8988T (cell line): ENCODE measurements at places on chromosomes 1 and 21.

GRCh38 chr1:97603776-97604175, 317.1 kb downstream of the DPYD start:
- no peak for DNase-seq

DNA sequence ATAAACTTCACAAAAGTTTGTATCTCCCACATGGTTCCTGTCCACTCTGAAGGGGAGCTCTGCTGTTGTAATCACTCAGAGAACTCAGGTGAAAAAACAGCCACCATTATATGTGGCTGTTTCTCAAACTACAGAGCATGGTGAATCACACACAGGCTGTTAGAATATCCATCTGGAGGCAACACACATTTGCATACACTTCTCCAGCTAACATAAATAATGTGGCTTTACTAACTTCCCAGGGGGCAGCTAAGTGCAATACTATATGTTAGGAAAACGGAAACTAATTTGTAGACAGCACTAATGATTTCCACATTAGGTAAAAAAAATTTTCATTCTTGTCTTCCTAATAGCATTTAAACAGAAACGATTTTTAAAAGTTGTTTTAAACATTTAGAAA, 49.3 kb downstream of the PTGFR start:
- no peak for DNase-seq

- no peak for DNase-seq
Observed at GRCh38 chr1:54463259-54464030, 57.3 kb upstream of the SSBP3 start.

DNA sequence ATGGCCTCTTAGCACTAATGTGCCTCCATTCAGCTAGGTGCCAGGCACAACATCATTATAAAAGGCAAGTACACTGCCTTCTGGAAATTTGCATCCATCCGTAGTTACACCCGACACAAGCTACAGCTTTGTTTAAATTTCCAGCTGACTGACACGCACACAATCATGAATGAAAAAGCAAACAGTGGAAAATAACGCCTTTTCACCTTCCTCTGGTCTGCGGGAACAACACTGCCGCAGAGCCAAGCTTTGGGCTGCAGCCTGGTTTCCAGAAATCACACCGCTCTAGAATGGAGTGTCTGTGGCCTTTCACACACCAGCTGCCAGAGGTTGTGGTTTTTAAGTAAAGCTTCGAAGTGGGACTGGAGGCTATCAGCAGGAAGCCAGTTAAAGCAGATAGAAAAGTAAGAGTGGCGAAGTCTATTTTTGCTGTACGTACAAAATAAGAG, 142.8 kb upstream of the COA6 start:
- no peak for DNase-seq

DNA sequence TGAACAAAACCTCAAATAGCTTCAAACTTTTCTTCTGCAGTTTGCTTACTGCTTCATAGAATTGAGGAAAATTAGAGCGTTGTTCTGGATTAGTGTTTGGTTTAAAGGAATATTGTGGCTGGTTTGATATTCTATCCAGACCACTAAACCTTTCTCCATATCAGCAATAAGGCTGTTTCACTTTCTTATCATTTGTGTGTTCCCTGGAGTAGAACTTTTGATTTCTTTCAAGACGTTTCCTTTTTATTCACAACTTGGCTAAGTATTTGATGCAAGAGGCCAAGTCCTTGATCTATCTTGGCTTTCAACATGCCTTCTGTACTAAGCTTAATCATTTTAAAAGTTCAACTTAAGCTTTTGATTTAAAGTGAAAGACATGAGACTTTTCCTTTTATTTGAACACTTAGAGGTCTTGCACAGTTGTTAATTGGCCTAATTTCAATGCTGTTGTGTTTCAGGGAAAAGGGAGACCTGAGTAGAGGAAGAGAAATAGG, 359.1 kb downstream of the S1PR1 start:
- no peak for DNase-seq

DNA sequence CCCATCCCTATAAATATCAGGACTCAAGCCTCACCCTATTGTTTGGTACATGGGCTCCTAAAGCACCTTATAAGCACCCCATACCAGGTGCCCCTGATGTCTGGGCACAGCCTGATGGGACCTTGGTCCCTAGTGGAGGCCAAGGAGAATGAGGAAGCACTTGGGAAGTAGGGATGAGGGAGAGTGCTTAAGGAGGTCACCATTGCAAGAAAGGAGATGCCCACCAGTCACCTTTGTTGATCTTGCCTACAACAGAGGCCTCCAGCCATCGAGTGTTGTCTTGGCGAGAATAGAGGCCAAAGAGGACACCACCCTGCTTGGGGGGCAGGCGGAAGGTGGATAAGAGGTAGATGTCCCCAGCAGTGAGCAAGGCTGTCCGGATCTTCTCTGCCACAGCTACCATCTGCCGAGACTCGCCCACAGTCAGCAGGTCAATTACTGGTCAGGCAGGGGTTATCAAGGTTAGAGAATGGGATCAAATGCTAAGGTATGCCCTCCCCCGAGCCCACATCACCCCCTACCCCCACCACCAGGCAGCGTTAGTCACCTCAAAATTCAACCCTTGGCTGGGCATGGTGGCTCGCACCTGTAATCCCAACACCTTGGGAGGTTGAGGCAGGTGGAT, 1.6 kb downstream of the THBS3 start:
- no peak for DNase-seq

DNA sequence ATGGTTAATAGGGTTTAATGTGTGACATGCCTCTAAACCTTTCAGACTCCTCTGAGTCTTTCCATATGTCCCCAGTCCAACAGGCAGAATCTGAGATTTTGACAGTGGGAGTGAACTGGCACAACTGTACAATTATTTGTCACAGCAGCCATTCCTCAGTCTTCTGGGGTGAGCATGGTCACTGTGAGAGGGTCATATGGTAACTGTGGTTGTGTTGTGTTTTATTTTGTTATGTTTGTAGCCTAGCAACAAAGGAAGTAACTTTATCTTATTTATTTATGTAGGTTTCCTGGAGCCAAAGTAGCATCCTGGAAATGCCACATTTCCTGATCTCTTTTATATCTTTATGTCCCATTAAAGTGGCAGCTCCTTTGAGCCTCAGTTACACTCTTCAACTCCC, 1067.9 kb downstream of the TTLL7 start:
- no peak for DNase-seq

- no peak for DNase-seq
Observed at GRCh38 chr21:25188677-25189079, 418.6 kb downstream of the MRPL39 start.

DNA sequence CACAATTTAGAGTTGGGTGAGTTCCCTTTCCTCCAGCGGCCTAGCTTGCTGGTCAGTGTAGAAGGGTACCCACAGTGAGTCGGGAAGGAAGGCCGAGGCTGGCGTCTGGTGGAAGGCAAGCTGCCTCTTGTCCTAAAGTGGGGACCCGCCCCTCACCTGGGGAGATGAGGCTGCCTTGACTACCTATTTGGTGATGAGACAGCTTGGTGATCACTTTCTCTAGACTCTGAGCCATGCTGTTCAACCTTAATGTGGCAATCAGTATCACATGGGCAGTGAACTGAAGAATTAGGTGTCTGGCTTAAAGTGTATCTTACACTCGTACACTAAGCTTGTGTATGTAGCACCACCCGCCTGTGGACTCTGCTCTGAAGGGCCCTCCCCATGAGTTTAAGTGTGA, 100.7 kb downstream of the COLGALT2 start:
- no peak for DNase-seq

DNA sequence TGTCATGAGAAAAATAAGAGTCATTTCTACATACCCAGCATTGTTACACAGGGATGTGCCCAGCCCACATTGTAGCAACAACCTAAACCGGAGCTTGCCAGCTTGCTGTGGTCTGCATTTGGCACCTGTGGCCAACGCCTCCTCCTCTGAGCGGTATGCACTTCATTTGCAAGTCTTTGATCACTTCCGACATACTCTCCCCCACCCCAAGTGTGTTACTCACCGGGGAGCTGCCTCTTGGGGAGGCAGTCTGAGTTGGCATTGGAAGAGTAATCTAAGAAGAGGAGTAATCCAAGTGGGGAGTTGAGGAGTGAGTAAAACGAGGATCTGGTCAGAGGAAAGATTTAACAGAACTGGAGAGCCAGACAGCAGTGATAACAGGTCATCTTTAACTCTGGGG, 3.8 kb downstream of the BCL9 start:
- no peak for DNase-seq

DNA sequence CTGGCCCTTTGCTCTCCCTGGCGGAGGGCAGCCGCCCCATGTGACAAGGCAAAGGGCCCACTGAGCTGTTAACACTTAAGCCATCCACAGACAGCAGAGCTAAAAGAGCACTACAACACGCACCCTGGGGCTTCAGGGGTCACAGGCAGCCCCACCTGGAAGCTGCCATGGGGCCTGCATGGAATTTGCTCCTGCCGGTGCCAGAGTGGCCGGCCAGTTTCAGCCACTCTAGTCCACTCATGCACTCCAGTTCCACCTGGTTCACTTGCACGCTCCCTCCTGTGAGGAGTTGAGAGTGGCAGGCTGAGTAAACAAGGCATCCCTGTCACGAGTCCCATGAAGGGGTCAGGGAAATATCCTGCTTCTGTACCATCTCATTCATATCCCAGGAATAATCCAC, 55.3 kb downstream of the RIMS3 start:
- DNase-seq: no peak

- no peak for DNase-seq
Observed at GRCh38 chr1:36134031-36134430, 9.0 kb upstream of the COL8A2 start.

DNA sequence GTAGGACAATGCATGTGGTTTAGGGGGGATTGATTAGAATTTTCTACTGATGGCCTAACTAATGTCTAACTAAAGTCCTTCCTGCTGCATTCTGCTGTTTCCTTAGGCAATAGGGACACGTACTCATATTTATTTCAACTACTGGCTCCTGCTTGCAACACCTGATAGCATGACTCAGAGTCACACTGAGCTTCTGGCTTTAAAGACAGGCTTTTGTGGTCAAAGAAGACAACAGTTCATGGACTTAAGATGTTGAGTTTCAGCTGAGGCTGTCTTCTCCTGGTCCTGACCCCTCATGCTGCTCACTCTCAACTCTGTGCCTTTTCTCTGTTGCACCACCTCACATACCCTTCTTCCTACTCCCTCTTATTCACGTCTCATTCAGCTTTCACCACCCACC, 29.1 kb upstream of the TRABD2B start:
- no peak for DNase-seq
